Tibial nerve (tissue), 4 donors: ENCODE measurements at places on chromosomes 16 and 17. TPM values are rescaled to one million over a fixed set of nuclear protein-coding genes. Genes with fewer than 3 reads are reported as not detected.

GRCh38 chr17:78517421-78517820 is 59.8 kb downstream of the DNAH17 start:
- no peak for DNase-seq
- H3K4me3 ChIP-seq = no peak overlapping the region
- no peaks in the 10 kb centered on the region for H3K27me3 ChIP-seq
- no peaks in the 10 kb centered on the region for H3K36me3 ChIP-seq
- no peaks in the 10 kb centered on the region for H3K4me1 ChIP-seq

Gene TP53TG3F
- not detected for total RNA-seq

- H3K36me3 ChIP-seq = no peaks in the 10 kb centered on the region
- H3K27ac ChIP-seq = no peak within 1 kb of the TSS
- H3K4me3 ChIP-seq = no peak within 1 kb of the TSS
- H3K4me1 ChIP-seq = no peaks in the 10 kb centered on the region
- no peaks in the 10 kb centered on the region for H3K27me3 ChIP-seq
These were observed at the start of gene TEKT5 for GRCh38 chr16:10694830-10695229. TSS of gene TEKT5 (minus strand) at chr16:10694930. CDS start at chr16:10694873, 57 bp downstream.

Gene CIAPIN1
- total RNA-seq = 23.4 TPM

Gene NCOR1
- total RNA-seq = 248 TPM

Gene TBC1D16
- total RNA-seq = 64.5 TPM

GRCh38 chr16:68506331-68507053 is 32.6 kb upstream of the ZFP90 start:
- no peaks in the 10 kb centered on the region for H3K4me1 ChIP-seq
- DNase-seq = no peak
